ENCODE measurements at places on chromosomes 13 and 19.

GRCh38 chr19:33806434-33806881 is 9.8 kb downstream of the KCTD15 start:
- no peak for DNase-seq

DNA sequence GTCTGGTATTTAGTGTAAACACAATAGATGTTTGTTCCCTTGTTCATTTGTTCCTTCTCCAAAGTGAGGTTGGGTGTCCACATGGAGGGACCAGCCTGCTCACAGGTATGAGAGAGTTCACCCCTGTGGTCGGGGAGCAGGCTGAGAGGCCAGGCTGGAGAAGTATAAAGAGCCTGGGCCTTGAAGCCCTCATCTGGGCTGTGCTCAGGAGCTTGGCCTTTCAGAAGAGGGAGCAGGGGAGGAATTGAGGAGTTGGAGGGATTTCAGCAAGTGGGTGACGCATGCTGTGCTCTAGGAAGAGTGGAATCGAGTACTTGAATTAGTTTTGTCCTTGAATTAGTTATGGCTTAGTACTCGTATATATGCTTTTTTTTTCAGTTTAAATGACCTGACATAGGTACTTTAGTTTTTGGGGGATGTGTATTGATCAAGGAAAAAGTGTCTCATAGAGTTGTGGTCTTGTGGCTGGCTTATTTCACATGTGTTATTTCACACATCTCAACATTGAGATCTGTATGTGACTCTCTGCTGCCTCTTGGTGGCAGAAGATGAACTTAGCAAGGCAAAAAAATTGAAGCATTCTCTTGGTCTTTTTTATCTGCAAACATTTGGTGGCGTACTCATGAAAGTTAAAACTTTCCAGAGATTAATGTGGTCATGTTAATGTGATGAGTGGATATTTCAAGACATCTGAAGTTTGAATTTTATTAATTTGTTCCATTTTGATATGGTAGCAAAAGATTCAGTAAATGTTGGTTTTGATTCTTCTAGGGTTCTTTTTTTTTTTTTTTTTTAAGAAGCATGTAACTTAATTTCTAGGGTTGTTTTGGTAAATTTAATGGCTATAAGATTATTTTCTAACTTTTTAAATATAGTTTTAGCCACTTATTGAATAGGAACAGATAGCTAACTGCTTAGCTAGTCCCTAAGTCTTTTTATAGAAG is 54.3 kb downstream of the SLAIN1 start:
- DNase-seq: peak; percentile 42

- no peak for DNase-seq
Measured at GRCh38 chr13:78940455-78941130, 281.6 kb upstream of the OBI1 start.

- peak; percentile 64 for DNase-seq
Measured at GRCh38 chr13:101875717-101876393, 423.4 kb downstream of the ITGBL1 start.

- no peak for DNase-seq
Measured at GRCh38 chr13:53379485-53379884, 350.9 kb downstream of the OLFM4 start.

GRCh38 chr13:41296879-41297646 is 14.0 kb upstream of the NAA16 start:
- no peak for DNase-seq

DNA sequence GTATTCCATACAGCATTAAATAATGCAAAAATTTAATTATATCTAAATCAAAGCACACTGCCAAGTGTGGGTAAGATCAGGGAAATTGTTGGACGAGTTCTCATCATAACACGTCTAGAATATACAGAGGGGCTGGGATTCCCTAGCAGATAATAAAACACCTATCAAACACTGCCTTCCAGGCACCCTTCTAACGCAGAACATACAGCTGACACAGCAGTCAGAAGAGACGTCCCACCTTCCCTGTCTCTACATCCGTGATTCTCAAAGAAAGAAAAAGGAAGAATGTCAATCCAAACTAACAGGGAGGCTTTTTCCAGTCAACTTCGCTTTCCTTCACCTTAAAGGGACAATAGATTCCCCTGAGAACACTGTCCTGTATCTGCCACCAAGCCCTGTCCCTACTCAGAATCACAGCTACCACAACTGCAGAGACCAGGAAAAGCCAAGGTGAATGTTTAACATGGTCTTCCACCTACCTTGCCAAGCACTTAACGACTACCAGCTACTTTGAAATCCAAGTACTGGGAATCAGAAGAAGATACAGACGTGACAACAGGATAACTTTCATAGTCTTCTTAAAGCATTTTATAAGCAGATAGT is 38.5 kb downstream of the TBC1D4 start:
- no peak for DNase-seq

DNA sequence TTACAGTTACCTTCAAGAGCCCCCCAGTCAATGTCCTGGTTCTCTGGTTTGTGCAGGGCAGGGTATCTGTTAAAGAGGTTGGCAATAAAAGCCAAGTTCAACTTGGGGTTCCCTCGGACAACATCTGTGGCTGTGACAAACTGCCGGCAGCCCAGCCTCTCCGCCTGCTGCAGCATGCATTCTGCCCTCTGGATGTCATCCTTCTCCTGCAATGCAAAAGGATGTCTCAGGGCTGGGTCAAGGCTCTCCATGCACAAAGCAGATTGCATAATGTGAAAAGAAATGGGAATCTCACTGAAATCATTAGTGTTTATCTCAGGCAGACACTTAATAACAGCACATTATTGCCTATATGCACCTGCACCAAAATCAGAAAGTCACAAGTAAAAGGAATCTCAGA is 35.1 kb downstream of the LCP1 start:
- DNase-seq: peak; percentile 27

Measured in RWPE1 (cell line).